ENCODE measurements at places on chromosomes 5 and 9.

GRCh38 chr9:136890661-136891060, 4.3 kb downstream of the TRAF2 start:
- DNase-seq = no peak

DNA sequence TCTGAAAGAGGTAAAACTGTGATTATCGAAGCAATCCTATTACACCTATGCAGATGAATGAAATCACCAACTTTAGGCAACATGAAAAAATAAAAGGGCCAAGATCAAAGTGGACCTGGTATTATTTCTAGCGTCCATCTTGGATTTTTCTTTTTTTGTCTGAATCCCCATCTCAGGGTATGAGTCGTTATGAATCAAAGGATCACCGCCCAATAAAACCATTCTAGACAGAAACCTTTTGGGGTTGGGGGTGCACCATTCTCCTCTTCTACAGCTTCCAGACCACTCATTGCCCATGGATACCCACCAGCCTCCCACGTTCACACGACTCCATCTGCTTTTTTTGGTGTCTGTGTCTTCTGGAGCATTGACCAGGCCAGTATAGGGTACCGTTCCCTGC, 33.4 kb downstream of the MAP1B start:
- DNase-seq = no peak

GRCh38 chr5:80516826-80517225, 28.9 kb downstream of the FAM151B start:
- DNase-seq = no peak

DNA sequence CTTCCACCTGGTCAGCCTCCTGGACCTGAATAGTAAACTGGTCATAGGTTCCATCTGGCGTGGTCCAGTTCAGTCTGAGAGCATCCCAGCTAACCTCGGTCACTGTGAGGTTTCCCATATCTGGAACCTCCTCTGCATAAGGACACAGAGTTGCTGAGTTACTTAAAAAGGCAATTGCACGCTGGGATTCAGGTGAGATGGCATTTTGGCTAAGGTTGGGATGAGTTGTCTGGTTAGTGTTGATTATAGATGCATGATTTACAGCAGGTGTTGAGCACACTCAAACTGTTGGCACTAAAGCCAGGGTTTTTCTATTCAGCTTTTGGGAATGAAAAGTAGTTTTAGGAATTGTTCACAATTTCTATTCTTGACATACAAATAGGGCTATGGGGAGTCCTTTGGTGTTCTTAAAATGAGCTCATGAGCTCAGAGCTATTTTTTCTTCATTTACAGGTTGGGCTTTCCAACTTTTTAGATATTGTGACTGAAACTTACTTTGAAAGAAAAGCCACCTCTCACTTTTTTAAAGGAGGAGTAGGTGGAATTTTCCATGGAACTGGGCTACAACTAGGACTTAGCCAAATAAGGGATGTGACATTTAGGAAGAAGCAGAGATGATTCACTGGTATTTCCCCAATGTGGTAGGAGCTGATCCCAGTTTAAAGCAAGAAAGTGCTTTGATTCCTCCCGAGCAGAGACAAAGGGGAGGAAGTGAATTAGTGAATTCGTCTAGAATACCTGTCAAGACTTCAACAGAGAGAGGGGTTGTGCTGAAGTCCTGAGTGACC, 54.7 kb downstream of the TNC start:
- DNase-seq = no peak

GRCh38 chr9:114112325-114112724, 13.2 kb upstream of the KIF12 start:
- no peak for DNase-seq

DNA sequence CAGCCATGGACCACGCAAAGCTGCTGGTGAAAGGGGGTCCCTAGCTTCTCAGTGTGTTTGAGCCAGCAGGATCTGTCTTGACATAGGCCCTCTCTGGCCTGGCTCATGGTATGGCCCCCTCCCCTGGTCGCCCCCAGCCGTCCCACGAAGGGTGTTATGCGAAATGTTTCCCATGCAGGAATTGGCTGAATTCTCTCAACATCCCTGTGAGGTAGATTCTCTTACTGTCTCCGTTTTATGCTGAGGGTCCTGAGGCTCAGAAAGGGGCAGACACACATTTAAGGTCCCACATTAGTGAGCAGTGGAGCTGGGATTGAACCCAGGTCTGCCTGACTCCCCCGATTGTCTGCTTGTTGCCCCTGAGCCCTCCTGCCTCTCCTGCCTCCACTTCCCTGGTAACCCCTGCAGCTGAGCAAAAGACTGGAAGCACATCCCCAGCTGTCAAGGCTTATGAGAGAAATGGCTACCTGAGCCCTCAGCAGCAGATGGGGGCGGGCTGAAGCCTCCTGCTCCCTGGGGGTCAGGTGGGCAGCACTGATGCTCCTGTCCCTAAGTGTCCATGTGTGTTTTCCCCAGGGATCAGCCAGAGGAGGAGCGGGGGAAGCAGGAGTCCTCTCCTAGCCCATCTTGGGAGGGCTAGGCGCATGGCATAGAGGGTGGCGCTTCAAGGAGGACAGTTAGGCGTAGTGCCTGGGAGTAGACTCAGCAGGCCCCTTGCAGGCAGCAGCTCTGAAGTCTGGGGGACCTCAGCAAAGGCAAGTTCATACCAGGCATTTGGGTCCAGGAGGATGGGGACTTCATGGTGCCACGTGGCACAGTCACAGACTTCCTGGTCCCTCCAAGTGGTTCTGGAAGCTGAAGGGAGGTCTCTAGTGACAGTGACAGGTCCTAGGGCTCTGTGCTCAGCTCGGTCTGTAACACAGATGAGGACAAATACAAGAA, 49.0 kb upstream of the GARNL3 start:
- no peak for DNase-seq

- DNase-seq = no peak
Observed at GRCh38 chr9:16542290-16542689, 328.2 kb downstream of the BNC2 start.

DNA sequence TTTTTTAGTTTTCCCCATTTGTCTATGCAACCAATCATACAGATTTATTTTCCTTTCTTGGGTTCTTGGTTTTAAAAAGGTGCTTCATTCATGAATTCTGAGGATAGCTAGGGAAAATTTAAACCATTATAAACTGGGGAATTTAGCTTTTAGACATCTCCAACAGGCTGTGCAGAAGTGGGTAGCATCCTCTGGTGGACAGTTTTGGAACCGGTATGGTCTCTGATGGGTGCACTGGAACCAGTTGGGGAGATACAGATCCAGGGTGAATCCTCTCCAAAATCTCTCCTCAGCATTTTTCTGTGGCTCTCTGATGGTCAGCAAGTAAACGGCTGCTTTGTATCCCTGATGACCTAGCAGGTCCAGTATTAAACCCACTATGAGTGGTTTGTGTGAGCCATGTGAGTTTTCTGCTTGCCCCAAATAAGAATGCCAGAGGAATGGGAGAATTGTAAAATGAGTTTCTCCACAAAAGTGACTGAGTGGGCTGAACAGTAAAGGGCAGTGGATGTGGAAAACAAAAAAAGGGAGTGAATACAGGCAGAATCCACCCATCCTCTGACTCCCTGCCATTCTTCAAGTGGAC, 9.1 kb upstream of the DNAJC25 start:
- no peak for DNase-seq

DNA sequence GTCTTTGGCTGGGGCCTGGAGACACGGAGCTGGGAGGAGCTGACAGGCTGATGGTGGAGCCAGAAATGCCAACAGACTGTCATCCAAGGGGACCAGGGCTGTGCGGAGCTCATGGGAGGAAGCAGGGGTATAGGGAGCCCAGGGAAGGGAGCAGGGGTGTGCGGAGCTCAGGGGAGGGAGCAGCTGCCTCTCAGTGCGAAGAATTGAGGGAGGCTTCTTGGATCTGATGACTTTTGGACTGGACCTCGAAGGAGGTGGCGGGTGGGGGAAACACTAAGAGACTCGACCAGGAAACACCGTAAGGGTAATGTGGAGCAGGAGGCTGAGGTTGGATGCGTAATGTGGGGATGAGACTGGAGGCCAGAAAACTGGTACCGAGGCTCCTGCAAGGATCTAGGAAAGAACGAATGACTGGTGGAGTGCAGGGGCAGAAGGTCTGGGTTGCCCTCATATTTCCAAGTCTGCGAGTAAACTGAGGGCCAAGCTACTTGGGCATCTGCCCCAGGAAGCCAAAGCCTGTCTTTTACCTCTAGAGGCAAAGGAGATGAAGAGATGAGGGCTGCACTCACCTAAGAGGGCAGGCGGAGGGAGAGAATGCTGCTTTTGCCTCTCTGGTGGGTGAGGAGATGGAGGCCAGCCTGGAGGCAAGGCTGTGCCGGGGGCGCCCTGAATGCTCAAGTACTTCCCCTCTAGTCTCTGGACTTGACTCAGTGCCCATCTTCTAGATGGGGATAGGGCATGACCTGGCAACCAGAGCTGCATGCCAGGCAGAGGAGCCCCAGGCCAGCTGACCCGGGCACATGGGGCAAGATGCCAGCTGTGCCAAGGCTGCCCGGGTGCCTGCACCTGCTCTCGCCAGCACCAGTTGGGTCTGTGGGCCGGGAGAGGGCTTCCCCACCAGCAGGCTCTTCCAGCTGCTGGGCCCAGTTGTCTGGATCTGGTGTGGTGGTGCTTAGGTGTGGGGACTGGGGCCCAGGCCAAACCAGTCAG, 2.3 kb downstream of the PTGS1 start:
- DNase-seq = no peak

DNA sequence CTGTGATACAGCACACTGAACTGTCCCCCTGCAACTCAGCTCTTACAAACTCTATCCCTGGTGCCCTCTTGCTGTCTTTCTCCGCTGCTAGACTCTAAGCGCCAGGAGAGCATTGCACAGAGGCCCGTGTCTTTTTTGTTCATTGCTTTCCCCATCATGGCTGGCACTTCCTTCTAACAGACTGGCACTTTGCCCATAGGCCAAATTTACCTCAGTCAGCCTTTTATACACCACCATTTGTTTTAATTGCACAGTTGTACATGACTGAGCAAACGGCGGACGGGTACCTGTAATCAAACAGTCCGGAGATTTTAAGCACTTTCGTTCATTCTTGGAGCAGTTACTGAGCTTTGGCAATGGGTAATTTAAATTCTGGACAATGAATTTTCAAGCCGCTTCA, 102.2 kb upstream of the CLINT1 start:
- DNase-seq = no peak

DNA sequence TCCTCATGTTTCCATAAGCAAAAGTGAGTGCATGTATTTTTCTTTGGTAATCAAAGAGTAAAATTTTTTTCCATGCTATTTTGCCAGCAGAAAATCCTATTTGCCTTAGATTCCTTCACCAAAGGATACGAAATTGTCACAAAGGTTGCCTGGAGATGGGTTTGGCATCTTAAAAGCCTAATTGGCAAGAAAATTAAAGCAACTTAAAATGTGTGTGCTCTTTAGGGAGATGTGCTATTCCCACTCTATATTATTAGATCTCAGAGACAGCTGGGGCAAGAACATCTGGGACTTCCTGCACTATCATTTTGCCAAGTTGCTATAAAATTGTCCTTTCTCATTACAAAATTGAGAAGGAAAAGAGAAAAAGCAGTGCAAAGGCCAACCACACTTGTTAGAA, 146.1 kb downstream of the PLCXD3 start:
- no peak for DNase-seq

DNA sequence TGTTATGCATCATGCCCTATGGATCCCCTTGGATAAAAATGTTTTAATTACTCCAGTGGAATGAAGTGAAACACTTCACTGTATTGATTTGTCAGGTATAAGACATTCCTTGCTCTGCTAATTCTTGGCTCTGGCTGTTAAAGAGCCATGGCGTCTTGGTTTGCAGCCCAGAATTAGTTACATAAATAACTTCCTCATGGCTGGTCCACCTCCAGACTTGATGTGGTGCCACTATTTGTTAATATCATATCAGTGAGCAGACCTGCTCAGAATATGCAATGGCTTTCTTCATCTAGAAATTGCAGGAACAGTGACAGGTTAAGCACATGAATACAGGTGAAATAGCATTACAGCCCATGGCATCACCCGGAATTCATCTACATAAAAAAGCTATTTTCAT, 446.9 kb upstream of the GRIN3A start:
- peak; percentile 95 for DNase-seq

DNA sequence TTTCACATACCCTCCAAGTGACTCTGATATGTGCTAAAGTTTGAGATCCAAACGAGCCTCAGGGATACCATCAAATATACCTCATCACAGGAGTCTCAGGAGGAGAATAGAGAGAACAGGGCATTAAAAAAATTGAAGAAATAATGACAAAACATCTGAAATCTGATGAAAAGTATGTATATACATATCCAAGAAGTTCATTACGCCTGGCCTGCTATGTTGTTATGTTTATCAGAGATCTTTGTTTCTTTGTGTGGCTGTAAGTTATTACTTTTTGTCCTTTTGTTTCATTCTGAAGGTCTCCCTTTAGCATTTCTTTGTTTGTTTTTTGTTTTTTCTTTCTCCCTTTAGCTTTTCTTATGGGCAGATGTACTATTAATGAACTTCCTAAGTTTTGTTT, 2.5 kb upstream of the CCL19 start:
- no peak for DNase-seq

DNA sequence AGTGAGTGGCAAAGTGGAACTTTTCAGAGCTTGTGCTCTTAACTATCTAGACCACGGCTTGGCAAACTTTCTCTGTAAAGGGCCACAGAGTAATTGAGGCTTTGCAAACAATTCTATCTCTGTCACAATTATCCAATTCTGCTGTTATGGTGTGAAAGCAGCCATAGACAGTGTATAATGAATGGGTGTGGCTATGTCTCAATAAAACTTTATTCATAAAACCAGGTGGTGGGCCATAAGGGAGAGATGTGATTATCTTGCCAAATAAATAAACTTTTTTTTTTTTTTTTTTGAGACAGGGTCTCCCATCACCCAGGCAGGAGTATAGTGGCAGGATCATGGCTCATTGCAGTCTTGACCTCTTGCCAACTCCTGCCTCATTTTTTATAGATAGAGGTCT, 78.7 kb upstream of the GNA14 start:
- DNase-seq = no peak

DNA sequence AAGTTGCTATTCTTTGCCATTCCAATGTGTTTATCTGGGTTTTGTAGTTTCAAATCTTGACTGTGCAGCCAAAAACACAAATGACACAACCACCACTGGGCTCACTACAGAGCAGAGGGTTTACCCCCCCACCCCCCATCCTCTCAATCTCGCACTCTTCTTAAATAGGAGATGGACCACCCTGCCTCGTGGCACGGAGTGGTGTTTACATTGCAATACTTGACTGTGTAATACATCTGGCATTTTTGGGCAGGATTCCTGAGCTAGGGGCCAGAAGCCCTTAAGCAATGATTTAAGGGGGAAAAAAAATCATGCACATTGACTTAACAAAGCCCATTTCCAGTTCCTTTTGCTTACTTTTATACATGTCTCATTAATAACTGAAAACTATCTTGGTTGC, 19.0 kb downstream of the PTCH1 start:
- DNase-seq = no peak

DNA sequence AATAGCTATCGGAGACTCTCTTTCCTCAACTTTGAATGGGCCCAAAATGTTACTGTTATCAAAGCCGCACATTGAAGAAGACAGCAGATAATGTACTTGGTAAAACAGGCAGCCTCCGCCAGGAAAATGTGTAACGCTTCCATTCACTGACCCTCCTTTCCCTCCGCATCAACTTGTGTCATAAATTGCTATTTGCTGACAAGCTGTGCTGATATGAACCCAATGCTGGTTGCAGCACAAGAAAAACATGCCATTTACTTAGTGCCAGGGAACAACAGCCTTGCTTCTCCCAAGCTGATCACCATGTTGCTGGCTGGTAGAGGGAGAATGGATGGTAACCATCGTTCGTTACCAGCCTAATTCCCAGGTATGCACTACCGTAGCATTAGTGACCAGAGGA, 162.6 kb upstream of the PPP1R2B start:
- no peak for DNase-seq

All from LNCaP clone FGC (cell line).